Glomerular endothelial cell (primary cell): ENCODE measurements at places on chromosomes 3 and 15. TPM values are rescaled to one million over a fixed set of nuclear protein-coding genes. Genes with fewer than 3 reads are reported as not detected.

DNA sequence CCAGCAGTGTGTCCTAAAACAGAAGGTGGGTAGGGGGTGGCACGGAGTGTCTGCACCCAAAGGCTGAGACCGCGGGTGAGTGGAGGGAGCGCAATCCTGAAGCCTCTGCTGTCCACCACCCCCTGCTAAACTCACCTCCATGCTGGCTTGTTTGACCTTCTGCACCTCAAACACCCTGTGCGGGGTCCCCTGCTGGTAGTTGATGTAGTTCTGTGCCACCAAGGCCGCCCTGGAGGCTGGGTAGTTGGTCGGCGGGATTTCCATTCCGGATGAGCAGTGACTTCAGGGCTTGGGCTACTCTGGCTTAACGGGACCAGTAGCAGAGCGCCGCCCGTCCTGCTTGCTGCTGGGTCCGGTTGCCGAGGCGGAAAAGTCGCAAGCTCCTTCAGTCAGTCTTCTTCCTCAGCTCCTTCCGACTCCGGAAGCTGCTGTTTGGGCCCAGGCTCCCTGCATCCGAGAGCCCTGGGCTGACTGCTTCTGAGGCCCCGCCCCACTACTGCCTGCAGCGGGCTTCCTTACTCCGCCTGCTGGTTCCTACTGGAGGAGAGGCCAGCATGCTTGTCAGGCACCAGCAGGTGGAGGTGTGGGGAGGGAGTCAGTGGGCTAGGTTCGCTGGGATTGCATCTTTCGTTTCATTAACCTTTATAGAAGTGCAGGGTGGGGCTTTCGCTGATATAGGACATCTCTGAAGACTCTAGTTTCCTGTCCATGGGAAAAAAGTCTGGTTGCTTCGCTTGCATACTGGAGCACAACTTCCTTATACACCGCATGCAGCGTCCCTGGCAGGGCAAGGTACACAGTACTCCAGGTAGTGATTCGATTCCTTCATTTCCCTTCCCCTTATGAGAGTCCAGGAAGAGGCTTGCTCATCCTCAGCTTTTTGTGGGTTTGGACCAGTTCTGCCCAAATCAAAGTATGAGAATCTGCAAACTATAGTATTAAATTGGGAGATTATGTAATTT lies at the start of gene LXN:
Gene LXN, minus strand, starts transcription at position 434 of the 962 bp plus-strand sequence. Its CDS starts 170 bp downstream, at position 264.
- no peak for DNase-seq

GRCh38 chr3:171977441-171977840 lies 61.9 kb upstream of the FNDC3B start:
- no peak for DNase-seq

DNA sequence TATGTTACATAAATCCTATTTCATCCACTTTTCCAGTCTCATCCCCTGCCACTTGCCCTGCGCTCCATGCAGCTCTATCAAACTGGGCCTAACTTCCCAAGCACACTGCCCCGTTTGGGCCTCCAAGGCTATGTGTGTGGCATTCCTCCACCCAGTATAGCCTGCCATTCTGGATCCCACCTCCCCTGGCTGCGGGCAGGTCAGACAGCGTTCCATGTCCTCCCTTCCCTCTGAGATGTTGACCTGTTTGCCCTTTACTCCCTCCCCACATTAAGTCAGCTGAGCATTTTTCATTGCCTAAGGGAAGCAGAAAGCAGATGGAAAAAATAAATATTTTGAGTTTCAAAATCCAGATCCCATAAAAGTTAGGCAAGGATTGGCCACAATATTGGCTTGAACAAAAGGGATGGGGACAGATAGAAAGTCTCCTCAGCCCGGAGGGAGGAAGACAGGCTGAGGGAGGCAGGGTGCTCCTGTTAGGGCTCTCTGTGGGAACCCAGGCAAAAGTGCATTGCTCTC lies 73.3 kb downstream of the CYP19A1 start:
- DNase-seq: no peak

GRCh38 chr3:105614288-105615030 lies 247.8 kb downstream of the ALCAM start:
- no peak for DNase-seq

Gene ONECUT1
- not detected in 2 replicates for total RNA-seq

Gene FSTL1
- total RNA-seq: 311 and 489 TPM in 2 replicates

Gene MASP1
- total RNA-seq: 1.8 and 4.6 TPM in 2 replicates

Gene MAP1A
- total RNA-seq: 9.4 and 10.8 TPM in 2 replicates

Gene TM4SF18
- total RNA-seq: 148 and 184 TPM in 2 replicates
